CD4-positive, alpha-beta T cell treated with Interleukin-17A for 1 hour (primary cell): ENCODE measurements at places on chromosomes 3 and 15.

GRCh38 chr3:22239011-22239410 is 488.0 kb upstream of the ZNF385D start:
- no peak for DNase-seq

- DNase-seq, result peak; percentile 76
These were observed 13.0 kb upstream of the MANF start for GRCh38 chr3:51371943-51372557.

- no peak for DNase-seq
These were observed 46.1 kb upstream of the ABI3BP start for GRCh38 chr3:101039285-101039684.

GRCh38 chr15:52031556-52031955 is 12.5 kb downstream of the MAPK6 start:
- DNase-seq, result no peak

DNA sequence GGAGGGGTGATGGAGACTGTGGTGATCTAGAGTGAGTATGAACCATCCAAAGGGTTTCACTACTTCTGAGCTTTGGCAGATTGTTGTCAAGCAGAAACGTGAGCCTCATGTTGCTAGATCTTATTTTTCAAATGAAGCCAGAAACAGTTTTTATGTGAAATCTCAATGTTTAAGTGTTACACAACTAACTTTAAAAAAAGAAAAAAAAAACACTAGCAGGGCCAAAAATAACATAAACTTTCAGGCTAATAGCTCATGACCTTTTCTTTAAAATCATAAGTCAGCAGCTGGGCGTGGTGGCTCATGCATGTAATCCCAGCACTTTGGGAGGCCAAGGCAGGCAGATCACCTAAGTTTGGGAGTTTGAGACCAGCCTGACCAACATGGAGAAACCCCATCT is 2.1 kb upstream of the HTR3D start:
- no peak for DNase-seq
